AG10803 (cell line): ENCODE measurements at places on chromosomes 5 and 9.

DNA sequence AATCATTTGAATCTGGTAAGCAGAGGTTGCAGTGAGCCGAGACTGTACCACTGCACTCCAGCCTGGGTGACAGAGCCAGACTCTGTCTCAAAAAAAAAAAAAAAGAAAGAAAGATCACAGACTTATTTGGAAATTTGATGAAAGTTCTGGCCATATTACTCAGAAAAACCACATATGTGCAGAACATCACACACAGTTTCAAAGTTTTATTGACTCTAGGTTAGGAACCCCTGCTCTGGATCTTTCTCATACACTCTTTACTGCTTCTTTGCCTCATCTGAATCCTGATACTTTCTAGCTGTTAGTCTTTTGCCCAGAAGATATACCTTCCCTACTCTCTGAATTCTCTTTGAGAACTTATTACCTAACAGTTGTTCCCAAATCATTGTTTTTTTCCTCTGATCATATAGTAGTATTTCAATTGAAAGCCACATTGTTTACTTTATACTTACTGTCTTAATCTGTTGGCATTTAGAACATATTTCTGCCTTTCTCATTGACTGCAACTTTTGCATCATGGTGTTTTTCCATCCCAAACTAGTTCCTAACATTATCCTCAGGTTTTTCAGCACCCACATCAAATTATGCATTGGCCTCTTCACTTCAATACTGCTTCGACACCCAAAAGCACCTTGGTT, 68.7 kb downstream of the LNPEP start:
- DNase-seq: no peak

- peak; percentile 62 for DNase-seq
These were observed 149.7 kb upstream of the SPRY4 start for GRCh38 chr5:142474431-142475094.

GRCh38 chr9:106962615-106963363, 99.8 kb downstream of the ZNF462 start:
- no peak for DNase-seq

GRCh38 chr5:135887881-135888614, 7.6 kb downstream of the IL9 start:
- DNase-seq: peak; percentile 41

GRCh38 chr5:141877356-141878185, 639 bp downstream of the PCDH1 start:
- no peak for DNase-seq

DNA sequence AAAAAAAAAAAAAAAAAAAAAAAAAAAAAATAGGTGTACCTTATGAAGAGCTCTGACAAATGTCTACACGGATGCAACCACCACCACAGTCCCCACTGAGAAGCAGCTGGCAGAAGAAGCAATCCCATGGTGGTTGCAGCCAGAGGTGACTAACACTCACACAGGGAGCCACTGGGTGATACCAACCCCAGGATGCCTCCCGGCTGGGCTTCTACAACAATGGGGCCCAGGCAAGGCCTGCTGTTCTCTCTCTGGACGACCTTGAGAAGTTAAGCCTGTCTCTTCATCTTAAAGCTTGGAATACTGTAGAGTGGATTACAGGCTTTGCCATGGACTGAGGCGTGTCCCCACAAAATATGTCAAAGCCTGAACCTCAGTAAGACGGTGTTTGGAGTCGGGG, 104.1 kb downstream of the ROR2 start:
- no peak for DNase-seq
